Stimulated activated CD4-positive, alpha-beta T cell treated with anti-CD3 and anti-CD28 coated beads, Interleukin-1b, Interleukin-23, amount 100 ng/mL, for 1 hour (primary cell): ENCODE measurements at places on chromosomes 3 and 15.

DNA sequence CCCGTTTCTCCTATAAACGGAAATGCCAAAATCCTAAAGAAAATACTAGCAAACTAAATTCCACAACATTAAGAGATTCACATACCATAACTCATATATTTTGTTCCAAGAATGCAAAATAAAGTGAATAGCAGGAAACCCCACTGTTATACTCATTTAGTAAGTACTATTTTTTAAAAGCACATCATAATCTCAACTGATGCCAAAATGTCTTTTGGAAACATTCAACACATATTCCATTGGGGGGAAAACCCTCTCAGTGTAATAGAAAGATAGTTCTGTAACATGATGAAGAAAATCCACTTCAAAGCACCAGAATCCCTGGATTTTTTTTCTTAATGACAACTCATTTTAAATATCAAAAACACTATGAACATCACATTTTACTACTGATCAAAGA, 93.0 kb upstream of the EIF1B start:
- DNase-seq, result no peak

DNA sequence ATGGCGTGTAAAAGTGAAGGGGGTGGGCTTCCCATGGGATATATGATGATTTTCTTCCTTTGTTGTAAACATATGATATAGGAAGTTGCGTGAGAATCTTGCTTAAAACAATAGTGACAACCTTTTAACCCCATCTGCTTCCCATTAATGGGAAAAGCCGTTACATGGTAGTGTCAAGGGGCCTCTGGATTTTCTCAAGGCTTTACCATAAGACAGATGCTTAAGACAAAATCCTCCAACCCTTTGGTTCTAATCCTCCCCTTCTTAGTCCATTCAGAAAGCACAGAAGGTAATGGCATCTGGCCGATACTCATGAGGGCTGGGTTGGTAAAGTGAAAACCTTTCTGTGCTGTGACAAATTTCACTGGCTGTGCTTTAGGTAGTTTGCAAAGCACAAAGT, 25.0 kb downstream of the DPH3 start:
- DNase-seq, result no peak

DNA sequence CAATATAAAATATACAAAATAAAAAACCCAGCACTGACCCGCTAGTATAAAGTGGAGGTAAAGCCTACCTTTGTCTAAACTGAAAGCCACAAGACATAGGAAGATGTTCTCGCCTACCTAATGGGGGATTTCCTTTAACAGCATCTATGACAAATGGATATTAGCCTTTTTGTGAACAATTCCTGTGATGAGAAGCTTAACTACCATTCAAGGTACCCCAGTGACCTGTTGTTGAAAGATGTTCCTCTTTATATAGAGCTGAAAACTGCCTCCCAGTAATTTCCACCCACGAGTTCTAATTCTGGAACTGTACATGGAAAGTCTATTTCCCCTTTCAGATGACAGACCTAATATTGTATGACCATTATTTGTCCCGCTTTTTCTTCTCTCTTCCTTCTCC, 109.8 kb upstream of the RASGRP1 start:
- no peak for DNase-seq

- DNase-seq, result no peak
Measured at GRCh38 chr3:141853081-141853601, 23.3 kb upstream of the ATP1B3 start.

DNA sequence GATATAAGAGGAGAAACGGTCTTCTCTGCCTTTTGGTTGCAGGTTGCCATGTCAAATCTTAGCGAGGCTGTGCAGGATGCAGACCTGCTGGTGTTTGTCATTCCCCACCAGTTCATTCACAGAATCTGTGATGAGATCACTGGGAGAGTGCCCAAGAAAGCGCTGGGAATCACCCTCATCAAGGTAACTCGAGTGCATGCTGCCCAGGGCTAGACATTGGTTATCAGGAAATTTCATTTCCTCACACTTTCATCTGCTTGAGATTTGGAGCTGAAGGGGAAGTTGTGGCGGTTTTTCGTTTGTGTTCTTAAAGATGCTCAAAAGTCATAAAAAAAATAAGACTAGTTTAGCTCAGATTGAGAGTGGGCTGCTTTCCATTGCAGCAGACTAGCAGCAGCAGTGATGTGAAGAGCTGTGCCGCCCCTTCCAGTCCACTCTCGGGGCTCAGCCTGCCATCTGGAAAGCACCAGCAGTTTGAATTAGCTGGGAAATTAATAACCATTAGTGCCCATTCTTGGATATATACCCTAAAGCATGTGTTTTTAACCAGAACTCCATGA, 32.2 kb downstream of the GPD1L start:
- DNase-seq, result no peak

GRCh38 chr15:75648156-75649000, 666 bp downstream of the SNX33 start:
- no peak for DNase-seq

DNA sequence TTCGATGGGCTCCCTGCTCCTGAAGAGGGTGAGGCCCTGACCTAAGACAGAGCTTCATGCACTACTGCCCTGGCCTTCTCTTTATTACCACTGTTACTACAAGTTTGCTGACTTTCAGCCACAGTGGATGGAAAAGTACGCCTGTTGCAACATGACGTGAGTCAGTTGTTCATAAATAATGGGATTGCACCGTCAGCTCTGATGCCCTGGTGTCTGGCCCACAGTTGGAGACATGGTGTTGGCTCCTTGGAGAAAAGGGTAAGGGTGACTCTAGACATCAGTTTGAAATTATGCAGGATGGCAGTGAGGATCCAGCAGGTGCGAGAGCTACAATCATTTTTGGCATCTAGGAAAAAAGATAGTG, 5.5 kb downstream of the PAQR5 start:
- DNase-seq, result no peak

- no peak for DNase-seq
Measured at GRCh38 chr3:182148360-182148759, 436.6 kb downstream of the SOX2 start.

- no peak for DNase-seq
Measured at GRCh38 chr15:25180606-25181292, 226.0 kb downstream of the SNRPN start.

GRCh38 chr3:138186803-138187295, 252 bp upstream of the ARMC8 start:
- DNase-seq, result peak; percentile 74

GRCh38 chr3:8567784-8568575, 66.4 kb downstream of the LMCD1 start:
- DNase-seq, result no peak

GRCh38 chr15:76336254-76337058, at the start of gene ISL2:
TSS of gene ISL2 (plus strand) at chr15:76336773. CDS start at chr15:76336884, 111 bp downstream.
- no peak for DNase-seq

- no peak for DNase-seq
Measured at GRCh38 chr15:64903326-64903950, 8.3 kb upstream of the ANKDD1A start.

- no peak for DNase-seq
Measured at GRCh38 chr3:146160321-146160963, 542 bp downstream of the PLOD2 start.

- DNase-seq, result no peak
Measured at GRCh38 chr3:193621127-193621526, 28.1 kb downstream of the OPA1 start.

- DNase-seq, result peak; percentile 59
Measured at GRCh38 chr3:157239082-157239704, 79.2 kb upstream of the CCNL1 start.

DNA sequence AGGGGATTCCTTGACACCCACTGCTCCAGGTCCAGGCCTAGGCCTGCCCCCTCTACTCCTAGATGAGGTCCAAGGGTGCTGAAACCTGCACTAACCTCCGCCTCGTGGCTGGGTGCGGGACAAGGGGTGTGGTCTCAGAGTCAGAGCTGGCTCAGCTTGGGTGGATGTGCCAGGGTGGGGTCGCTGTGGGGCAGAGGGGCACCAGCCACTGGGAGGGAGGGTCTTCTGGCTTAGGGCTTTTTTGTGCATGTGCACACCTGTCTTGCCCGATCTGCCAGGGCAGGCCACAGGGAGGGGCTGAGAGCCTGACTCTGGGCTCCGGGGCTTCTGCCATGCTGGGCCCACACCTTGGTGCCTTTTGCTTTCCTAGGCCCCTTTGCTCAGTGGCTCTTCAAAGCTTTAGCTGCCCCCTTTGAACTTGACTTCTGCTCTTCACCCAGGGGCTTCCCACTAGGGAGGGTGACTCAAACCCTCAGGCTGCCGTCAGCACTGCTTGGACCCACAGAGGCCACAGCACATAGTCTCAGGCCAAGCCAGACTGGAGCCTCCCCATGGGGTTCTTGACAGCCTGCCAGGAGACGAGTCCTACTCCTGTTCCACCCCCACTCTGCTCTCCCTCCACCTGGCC, 73.0 kb downstream of the KLF13 start:
- DNase-seq, result no peak

DNA sequence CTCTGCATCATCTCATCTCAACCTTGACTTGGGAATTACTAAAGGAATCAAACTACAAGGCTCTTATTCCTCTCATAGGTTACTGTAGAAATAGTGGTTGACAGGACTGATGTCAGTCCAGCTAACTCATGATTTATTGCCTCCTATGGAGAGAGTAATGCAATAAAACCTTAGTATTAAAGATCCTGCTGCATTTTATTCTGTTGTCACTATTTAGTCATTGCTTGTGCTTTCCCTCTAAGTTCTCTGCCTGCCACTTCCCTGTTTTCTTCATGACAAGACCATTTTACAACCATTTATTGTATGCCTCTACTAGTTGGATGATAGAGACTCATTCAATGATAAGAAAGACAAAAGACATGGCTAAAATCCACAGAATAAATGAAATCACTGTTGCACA, 134.1 kb upstream of the GRM7 start:
- DNase-seq, result no peak

DNA sequence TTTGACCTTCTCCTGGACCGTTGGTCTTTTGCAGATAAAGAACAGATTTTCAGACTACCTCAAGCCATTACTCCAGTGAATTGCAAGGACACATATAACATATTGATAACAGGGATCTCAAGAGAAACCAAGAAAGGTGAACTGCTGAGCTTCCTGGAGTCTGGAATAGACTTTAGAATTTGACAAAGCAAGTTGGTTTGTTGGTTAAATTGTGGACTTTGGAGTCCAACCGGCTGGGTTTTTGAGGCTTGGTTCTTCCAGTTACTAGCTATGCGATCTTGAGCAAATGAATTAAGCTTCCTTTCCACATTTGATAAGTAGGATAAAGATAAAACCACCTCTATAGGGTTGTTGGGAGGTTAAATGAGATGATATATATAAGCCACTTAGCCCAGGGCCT, 233.1 kb downstream of the SHQ1 start:
- no peak for DNase-seq

- DNase-seq, result no peak
Measured at GRCh38 chr3:160012108-160012507, 23.5 kb downstream of the IL12A start.

- DNase-seq, result no peak
Measured at GRCh38 chr15:41944313-41944940, 27.9 kb downstream of the EHD4 start.

DNA sequence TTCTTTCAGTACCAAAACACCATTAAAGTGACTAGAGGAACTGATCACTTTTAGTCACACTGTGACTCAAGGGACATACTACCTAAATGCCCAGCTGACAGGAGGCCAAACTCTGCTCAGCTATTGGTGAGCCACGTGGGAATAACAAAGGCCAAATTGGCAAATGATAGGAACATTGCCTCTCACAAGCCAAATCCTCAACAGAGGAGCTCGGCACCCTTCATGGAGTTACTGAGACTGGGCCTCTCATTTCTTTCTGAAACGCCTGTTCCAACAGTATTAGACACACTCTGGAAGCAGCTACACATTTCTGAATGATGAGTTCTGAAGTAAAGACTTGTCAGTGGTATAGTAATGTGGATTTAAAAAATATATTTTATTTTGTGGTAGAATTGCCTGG, 166.0 kb upstream of the COL8A1 start:
- DNase-seq, result no peak

DNA sequence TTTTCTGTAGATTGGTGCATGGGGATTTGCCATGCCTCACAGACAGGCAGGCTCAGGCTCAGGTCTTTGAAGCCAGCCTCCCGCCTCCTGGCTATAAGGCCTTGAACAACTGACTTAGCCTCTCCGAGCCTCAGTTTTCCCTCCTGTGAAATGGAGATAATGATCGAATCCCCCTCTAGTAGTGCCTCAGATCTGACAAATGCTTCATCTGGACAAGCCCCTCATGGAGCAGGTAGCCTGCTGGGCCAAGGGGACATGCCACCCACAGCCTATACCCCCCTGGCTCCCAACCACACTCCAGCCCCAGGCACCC, 68.1 kb upstream of the LCTL start:
- DNase-seq, result no peak

DNA sequence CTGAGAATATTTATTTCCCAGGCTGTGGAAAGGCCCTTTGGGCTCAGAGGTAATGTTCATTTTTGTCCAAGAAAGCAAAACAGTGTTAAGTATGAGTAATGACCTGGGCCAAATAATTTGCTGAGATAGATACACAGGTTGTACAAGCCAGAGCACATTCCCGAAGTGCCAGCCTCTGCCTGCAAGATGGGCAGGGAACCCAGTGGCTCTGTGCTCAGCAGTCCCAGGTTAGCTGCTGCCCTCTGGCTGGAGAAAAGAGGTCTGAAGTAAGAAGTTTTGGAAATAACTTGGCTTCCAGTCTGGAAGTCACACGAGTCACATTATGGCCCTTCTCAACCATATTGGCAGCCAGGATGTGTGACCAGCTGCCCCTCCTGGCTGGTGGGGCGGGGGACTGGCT, 20.2 kb downstream of the MYZAP start:
- DNase-seq, result no peak

DNA sequence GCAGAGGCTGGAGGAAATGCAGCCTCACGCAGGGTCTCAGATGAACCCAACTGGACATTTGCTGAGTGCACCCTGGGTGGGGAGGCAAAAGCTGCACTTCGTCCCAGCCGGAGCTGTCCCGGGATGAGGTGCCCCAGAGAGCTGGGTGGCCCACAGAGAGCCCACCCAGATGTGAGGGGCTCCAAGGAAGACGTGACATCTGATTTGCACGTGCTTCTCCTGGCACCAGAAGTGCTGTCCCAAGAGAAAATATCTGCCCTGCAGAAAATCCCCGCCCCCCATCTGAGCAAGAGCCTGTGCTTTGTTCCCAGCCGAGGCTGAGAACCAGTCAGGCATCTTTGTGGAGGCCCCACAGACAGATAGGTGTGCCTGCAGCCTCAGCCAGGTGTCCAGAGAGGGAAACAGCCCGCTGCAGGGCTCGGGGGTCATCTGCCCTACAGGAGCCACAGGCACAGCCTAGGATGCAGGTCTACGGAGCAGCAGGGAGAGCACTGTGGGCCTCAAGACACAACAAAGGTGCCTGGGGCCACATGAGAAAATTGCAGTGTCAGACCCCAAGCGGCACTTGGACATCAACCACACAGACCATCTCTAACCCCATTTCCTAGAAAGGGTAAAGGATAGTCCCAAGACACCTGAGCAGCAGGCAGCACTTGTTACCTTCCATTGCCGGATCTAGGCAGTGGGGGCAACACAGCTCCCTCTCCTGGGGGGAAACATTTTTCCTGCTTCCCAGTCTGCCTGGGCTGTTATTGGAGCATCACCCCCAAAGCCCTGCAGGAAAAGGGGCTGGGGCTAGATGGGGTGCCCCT, 5.8 kb downstream of the TMIE start:
- DNase-seq, result no peak

- DNase-seq, result no peak
Measured at GRCh38 chr15:79051029-79051428, 39.6 kb downstream of the RASGRF1 start.
